ENCODE measurements at places on chromosomes 4 and X.
A peak's percentile ranks its signal among the peaks of the same experiment; 100 is the strongest.

DNA sequence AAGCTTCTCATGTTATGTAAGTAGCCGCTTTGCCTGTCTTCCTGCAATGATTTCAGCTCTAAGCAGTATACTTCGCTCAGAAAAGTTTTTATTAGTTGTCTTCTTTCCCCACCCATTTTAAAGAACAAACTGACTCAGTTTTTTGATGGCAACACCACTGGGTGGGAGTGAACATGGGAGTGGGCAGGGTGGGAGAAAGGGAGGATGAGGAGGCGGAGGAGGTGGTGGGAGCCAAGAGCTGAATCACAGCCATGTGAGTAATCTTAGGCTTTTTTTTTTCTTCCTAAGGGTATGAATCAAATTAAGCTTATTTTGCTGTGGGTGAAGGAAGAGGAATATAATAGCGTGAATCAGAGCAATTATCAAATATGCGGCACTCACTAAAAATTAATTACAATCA, 574.3 kb upstream of the DIPK2B start:
- DNase-seq = peak; percentile 64

- no peak for DNase-seq
Measured at GRCh38 chr4:108168671-108169523, at the start of gene LEF1. LEF1 (minus strand) TSS chr4:108168932; CDS start chr4:108167767, 1,165 bp downstream.

DNA sequence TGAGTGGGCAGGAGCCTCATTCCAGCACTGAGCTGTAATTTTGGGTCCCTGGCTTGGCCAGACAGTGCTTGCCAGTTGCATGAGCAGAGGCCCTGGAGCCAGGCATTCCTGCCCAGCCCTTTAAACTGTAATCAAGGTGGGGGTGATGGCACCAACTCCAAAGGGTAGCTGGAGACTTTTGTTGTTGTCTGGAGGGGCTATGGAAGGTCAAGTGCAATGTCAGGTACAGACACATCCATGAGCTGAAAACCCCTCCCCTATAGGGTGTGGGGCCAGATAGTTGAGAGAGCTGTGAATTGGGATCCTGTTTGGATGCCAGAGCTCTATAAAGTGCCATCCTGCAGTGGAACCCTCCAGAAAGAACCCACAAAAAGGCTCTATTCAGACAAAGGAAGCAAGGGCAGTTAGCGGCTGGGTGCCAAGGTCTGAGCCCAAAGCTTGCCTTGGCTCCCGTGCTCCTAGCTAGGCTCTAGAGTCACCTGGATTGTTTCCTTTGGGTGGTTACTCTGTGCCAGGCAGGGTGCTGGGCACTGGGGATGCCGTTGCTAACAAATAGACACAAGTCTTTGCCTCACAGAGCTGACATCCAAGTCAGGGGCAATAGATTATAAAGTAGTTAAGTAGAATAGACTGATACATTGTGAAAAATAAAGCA, 163.0 kb downstream of the EFNB1 start:
- no peak for DNase-seq

- no peak for DNase-seq
Measured at GRCh38 chrX:23980011-23980441, 47.0 kb downstream of the KLHL15 start.

GRCh38 chrX:124462931-124463330, 116.6 kb downstream of the SH2D1A start:
- no peak for DNase-seq

All from inflammatory macrophage treated with lipopolysaccharide for 4 hours (primary cell).